Activated CD8-positive, alpha-beta memory T cell treated with anti-CD3 and anti-CD28 coated beads for 48 hours (primary cell): ENCODE measurements at places on chromosomes 7 and 10.

GRCh38 chr7:82803411-82803810 lies 359.3 kb downstream of the PCLO start:
- DNase-seq: no peak

DNA sequence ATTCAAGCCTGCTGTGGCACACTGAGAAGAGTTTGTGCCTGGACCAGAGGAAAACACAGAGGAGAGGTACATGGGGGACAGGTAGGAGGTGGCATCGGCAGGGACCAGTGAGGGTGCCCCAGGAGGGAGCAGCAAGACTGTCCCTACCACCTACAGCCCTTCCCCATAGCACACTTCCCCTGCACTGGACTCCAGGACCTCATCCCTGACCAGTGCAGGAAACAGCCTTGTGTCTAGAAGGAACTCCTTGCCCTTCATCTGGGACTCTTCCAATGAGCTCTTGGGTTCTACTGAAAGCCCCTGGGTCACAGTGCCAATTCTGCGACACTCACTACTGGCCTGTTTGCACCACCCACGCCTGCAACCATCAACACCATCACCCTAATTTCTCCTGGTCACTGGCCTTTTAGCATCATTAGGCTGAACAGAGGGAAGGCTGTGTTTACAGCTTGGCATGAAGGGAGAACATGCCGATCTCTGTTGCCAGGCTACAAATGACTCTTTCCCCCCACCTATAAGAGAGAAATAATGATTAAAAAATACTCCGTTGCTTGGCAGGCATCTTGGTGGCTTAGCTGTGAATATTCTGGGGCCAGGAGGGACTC lies 371.9 kb upstream of the ZMIZ1 start:
- no peak for DNase-seq

GRCh38 chr10:3869036-3869435 lies 84.0 kb upstream of the KLF6 start:
- no peak for DNase-seq

- DNase-seq: no peak
Measured at GRCh38 chr10:48976196-48976595, 36.6 kb upstream of the LRRC18 start.

- no peak for DNase-seq
Measured at GRCh38 chr10:70536196-70536861, 57.8 kb downstream of the PALD1 start.

- no peak for DNase-seq
Measured at GRCh38 chr7:94095316-94096009, 91.3 kb upstream of the BET1 start.

GRCh38 chr7:95490231-95490762 lies 4.6 kb downstream of the ASB4 start:
- no peak for DNase-seq

DNA sequence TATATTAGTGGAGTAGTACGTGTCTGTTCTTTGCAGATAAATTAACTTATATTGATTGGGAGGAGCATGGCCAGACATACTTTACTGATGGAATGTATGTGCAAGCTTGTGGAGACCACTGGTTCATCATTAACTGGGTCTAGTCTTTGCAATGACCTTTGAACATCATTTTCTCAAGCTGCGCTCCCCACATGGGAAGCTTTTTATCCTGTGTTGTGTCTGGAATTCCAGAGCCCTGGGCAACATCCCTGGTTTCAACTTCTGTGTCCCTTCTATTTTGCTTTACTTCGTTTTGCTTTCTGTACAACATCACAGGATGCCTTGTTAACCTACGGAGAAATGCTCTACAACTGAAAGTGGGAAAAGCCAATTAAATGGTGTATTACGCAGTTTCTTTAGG lies 38.3 kb downstream of the MACROH2A2 start:
- no peak for DNase-seq

GRCh38 chr10:124451276-124451675 lies 1.4 kb upstream of the NKX1-2 start:
- no peak for DNase-seq

GRCh38 chr10:96387161-96387560 lies 28.4 kb upstream of the OPALIN start:
- no peak for DNase-seq

GRCh38 chr10:28320090-28320489 lies 17.2 kb upstream of the MPP7 start:
- DNase-seq: no peak

- DNase-seq: no peak
Measured at GRCh38 chr10:15783941-15784636, 64.4 kb upstream of the ITGA8 start.
